ENCODE measurements at places on chromosomes 1 and 21.

DNA sequence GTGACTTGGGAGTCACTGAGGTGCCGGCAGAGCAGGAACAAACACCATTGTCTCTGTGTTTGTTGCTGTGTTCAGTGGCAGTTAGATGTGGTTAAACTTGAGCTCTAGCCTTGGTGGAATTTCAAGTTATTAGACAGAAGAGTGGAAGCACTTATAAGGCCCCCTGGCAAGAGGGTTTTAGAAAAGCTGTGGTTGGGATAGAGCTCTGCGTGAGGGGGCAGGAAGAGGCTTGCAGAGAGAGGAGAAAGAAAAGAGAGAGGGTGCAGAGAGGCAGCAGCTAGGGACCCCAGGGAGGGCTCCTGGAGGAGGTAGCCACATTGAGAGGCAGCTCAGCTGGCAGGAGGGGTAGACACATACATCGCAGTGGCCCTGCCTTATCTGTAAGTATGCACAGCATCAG lies 128.2 kb downstream of the GALNT2 start:
- no peak overlapping the region for H3K4me3 ChIP-seq
- DNase-seq, result no peak
- H3K27me3 ChIP-seq, result no peaks in the 10 kb centered on the region

GRCh38 chr21:32523988-32524719 lies 61.2 kb downstream of the TCP10L start:
- no peaks in the 10 kb centered on the region for H3K36me3 ChIP-seq
- no peak overlapping the region for H3K27ac ChIP-seq
- no peak for DNase-seq
- no peak overlapping the region for H3K4me3 ChIP-seq
- no peaks in the 10 kb centered on the region for H3K27me3 ChIP-seq

DNA sequence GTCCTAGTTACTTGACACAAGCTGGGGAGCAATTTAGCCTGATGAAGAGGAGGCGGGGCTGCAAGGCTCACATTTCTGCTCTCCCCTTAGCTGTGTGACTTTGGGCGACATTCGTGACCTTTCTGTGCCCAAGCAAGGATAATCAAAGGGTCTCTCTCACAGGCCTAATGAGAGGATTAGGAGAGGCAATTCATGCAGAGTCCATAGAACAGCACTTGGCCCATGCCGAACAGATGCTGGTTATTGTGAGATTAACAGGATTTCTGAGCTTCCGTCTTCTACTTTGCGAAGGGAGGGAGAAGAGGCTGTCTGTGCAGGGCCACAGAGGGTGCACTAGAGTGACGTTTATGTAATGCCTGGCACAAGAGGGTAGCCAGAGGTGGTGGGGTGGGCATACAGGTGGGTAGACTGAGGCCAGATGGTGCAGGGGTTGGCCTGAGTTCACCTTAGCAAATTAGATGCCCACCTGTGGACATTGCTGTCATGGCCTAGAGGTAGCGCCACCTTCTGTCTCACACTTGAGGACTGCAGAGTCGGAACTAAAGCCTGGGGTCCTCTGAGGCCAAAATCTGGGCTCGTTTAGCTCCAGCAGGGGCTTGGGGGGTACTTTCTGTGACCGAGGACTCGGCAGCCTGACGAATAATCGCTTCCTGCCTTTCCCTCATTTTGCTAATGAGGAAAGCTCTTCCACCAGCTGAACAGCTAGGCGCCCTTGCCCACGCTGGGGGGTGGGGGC lies 18.6 kb downstream of the ACTL8 start:
- H3K4me3 ChIP-seq, result no peak overlapping the region
- DNase-seq, result no peak
- H3K27ac ChIP-seq, result no peak overlapping the region
- no peaks in the 10 kb centered on the region for H3K27me3 ChIP-seq
- H3K36me3 ChIP-seq, result no peaks in the 10 kb centered on the region
- no peaks in the 10 kb centered on the region for H3K4me1 ChIP-seq

DNA sequence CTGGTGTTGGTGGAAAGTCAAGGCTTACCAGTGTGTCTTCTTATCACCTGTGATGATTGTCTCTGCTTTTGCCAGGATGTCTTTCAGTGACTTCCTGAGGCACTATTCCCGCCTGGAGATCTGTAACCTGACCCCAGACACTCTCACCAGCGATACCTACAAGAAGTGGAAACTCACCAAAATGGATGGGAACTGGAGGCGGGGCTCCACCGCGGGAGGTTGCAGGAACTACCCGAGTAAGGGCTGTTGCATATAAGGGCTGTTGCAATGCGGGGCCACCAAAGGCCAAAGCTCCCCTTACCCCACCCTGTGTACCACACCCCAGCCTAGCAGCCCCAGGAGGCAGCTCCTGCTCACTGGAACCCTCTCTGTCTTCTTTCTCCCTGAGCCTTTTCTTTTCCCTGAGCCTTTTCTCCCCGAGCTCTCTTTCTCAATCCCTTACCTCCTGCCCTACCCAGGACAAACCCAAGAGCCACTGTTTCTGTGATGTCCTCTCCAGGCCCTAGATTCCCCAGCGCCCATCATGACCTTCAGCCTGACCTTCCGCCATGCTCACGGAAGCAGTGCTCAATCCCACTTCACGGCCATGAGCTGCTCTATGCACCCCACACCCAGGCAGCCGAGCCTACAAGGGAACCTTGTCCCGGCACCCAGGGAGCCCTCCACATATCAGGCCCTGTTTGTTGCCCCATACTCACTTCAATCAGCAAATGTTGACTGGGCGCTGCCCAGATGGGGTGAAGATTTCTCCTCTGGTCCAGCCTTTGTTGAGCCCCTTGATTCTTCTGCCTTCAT lies 40.6 kb downstream of the CAPN2 start:
- no peak for DNase-seq
- H3K4me1 ChIP-seq, result peaks cover 12% of the 10 kb centered on the region
- H3K27me3 ChIP-seq, result no peaks in the 10 kb centered on the region

DNA sequence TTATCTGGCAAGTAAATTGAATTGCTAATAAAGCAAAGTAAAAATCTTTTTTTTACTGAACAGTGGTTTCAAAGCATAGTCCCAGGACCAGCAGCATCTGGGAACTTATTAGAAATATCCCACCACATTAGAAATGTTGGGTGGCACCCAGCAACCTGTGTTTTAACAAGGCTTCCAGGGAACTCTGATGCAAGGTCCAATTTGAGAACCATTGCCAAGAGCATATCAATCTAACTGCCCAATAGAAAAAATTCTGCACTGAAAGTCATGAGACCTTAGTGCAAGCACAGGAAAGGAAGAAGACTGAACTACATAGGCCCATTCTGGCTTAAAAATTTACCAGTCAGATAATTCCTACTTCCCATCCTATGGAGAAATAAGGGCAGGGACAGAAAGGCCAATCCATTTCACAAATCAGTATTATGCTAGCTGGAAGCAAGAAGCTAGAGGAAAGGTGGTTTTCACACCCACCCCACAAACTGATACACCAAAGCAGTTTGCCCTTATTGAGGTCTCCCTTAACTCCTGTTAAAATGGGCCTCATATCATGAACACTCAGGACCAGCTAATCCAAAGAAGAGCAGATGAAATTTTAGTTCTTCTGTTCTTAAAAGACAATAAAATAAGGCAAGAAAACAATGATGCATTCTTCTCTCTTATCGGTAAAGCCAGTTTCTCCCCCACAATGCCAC lies 17.5 kb upstream of the C1orf105 start:
- H3K27ac ChIP-seq, result no peak overlapping the region
- no peak for DNase-seq
- peaks cover 14% of the 10 kb centered on the region for H3K4me1 ChIP-seq
- H3K36me3 ChIP-seq, result no peaks in the 10 kb centered on the region
- H3K27me3 ChIP-seq, result no peaks in the 10 kb centered on the region

- H3K36me3 ChIP-seq, result no peaks in the 10 kb centered on the region
- no peak overlapping the region for H3K4me3 ChIP-seq
- no peaks in the 10 kb centered on the region for H3K27me3 ChIP-seq
- H3K4me1 ChIP-seq, result no peaks in the 10 kb centered on the region
- H3K27ac ChIP-seq, result no peak overlapping the region
Observed at GRCh38 chr1:112806090-112806642, 91.0 kb upstream of the PPM1J start.

- no peaks in the 10 kb centered on the region for H3K36me3 ChIP-seq
- no peak overlapping the region for H3K4me3 ChIP-seq
- no peak overlapping the region for H3K27ac ChIP-seq
- no peaks in the 10 kb centered on the region for H3K4me1 ChIP-seq
- no peak for DNase-seq
Observed at GRCh38 chr1:239757716-239758115, 334.0 kb upstream of the FMN2 start.
